ENCODE measurements at places on chromosomes 6 and 20.

GRCh38 chr20:44571362-44571988 lies 10.9 kb upstream of the PKIG start:
- DNase-seq: no peak

- no peak for DNase-seq
Measured at GRCh38 chr6:53496797-53497375, 48.0 kb downstream of the GCLC start.

DNA sequence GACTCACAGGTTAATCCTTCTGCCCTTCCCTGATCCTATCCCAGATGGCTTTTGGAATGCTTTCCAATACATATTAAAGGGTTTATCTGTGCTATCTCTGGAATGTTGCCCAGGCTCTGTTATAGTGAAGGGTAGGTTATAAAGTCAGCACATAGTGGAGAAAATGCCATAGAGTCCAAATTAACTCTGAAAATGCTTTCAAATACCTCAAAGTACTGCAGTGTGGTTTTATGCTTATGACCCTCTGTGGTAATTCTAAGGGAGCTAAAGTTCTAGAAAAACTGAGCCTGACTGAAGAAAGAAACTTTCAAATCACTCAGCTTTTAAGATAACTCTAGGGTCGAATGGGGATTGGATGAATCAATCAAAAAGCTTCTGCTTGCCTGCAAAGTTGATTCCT lies 159.8 kb downstream of the PLCB1 start:
- DNase-seq: no peak

DNA sequence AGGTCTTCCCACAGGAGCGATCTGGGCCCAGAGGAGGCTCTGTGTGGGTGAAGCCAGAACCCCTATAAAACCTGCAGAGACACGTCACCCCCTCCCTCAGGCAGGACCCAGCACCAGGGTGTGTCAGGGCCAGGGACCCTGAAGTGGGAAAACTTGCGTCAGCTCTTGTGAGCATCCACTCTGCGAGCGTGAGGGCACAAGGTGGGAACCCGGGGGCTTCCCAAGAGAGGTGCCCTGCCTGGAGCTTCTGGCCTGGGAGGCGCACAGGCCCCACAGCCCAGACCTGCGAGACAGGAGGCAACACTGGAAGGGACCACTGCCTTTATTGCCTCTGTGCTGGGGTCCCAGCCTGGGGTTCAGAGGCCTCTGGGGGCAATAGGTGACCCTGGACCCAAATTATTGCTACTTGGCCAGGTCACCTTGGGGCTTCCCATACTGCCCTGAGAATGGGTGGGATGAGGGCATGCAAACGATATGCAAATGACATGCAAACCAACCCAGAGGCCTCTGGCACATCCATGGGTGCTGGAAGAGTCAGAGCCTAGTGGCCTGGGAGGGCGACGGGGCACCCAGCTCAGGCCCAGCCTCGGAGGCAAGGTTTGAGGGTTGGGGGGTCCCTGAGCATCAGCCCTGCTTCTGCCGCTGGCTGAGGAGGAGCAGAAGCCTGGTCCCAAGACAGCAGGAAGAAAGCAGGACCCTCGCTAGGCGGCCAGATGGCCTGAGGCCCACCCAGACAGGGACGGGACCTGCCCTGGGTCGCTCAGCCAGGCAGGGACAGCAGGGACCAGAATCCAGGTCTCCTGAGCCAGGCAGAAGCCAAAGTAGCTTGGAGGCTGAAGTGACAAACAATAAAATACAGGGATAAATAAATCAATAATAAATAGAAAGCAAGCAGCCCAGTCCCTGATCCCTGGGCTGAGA lies 5.1 kb upstream of the C20orf144 start:
- DNase-seq: no peak

DNA sequence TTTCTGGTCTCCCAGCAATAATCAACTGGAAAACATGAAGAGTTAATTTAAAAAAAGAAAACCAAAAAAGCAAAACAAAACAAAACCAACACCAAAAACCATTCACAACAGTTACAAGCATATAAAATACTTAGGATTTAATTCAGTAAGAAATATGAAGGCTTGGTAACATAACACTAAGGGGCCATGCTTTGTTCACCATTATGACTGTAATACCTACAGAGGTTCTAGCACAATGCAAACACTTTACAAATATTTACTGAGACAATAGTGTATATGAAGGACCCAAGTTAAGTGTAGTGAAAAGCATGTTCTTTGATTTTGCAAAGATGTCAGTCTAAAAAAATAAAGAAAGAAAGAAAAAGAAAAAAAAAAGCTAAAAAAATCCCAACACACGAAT lies 109.8 kb upstream of the EMILIN3 start:
- DNase-seq: no peak

GRCh38 chr20:11186301-11187008 lies 512.7 kb upstream of the JAG1 start:
- DNase-seq: no peak

GRCh38 chr20:5430670-5431069 lies 113.9 kb upstream of the PROKR2 start:
- no peak for DNase-seq

- DNase-seq: no peak
Measured at GRCh38 chr6:90406142-90406794, 109.6 kb upstream of the BACH2 start.

GRCh38 chr20:32537657-32538525 lies 47.2 kb downstream of the NOL4L start:
- DNase-seq: no peak

- DNase-seq: no peak
Measured at GRCh38 chr6:159360306-159360705, 191.1 kb downstream of the FNDC1 start.

DNA sequence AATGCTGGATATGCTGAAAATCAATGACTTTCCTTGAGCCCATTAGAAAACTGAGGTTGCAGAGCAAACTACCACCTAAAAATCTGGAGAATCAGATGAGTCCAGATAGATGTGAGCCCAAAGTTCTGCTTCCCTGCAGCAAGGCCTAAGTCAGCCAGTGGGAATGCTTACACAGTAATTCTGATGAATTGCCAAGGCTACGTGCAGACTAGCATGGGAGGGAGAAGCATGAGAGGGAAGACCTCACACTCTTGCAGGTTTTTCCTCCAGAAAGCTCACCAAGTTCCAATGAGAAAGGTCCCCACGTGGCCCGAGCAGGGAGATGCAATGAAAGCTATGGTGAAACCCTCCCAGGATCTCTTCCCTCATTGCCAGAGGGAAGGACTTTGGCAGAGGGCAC lies 104.8 kb upstream of the SIRPA start:
- no peak for DNase-seq

DNA sequence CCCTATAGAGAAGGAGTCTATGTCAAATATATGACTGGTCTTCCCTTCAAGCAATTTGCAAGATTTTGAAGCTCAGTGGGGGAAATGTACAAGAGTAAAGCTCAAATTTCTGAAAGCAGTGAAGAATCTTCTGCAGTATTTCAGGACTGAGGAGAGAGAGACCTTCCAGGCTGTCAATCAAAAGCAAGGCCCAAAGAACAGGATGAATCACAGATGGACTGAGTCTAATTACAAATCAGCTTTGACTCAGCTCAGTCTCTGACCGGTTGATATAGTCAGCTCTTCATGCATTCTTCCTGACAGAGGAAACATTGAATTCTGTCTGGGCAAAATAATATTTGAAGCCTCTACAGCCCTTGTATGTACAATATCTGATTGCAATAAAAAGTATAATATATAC lies 7.7 kb upstream of the HTR1B start:
- DNase-seq: no peak
